ENCODE measurements at places on chromosomes 4 and X. TPM values are rescaled to one million over a fixed set of nuclear protein-coding genes. Genes with fewer than 3 reads are reported as not detected.

- DNase-seq = peak; percentile 67
Observed at GRCh38 chrX:110414679-110415439, 56.2 kb downstream of the RTL9 start.

- no peak for DNase-seq
Observed at GRCh38 chrX:100409610-100410590, at the start of gene PCDH19. PCDH19 (minus strand) TSS chrX:100410273; CDS start chrX:100408597, 1,676 bp downstream.

DNA sequence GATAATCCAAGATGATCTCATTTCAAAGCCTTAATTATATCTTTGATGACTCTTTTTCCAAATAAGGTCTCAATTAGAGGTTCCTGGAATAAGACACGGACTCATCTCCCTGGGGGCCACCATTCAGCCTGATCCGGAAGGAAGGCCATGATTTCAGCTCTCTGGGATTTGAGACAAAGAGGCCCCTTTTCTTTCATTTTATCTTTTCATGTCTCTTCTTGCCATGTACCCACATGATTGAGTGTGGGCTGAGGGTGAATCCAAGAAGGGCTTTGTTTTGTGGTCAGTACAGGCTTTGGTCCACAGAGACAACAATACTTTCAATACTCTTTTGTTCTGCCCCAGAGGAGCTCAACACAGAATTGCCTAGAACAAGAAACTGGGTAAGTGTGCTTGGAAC is 261.2 kb downstream of the TRIML1 start:
- DNase-seq = no peak

GRCh38 chr4:25950461-25951389 is 36.7 kb downstream of the SMIM20 start:
- no peak for DNase-seq

DNA sequence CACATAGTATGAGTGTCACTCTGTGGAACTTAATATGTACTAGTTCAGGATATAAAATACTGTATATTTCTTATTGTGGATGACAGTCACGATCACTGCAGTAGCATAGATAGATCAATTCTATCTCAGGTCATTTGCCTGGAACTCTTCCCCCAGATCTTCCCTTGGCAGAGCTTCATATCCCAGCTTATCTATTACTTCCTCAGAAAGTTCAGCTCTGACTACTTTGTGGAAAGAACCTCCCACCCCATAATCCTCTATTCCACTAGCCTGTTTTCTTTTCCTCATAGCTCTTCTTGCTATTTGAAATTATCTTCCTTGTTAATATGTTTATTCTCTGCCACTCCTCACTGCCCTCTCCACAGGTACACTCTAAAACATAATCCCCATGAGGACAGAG is 10.9 kb downstream of the FAM241A start:
- no peak for DNase-seq

DNA sequence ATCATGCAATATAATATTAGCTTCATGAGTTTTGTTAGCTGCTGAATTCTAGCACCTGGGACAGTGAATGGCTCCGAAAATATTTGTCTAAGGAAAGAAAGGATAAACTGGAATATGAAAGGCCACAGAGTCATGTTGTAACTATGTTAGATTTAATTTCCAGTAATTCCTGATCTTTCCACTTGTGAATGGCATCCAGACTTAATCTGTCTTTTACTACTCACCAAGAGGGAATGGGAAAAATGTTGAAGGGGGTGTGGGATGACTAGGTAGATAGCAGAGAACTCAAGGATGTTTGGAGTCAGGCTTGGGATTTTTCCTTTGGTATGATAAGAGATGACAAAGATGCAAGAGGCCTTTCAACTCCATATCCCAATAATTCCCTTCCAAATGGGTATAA is 9.4 kb downstream of the ADH6 start:
- DNase-seq = no peak

GRCh38 chr4:181234951-181235680 is 1008.1 kb upstream of the TENM3 start:
- DNase-seq = no peak

- no peak for DNase-seq
Observed at GRCh38 chr4:95421869-95422268, 126.9 kb downstream of the UNC5C start.

- no peak for DNase-seq
Observed at GRCh38 chr4:151442002-151442401, 33.0 kb downstream of the FHIP1A start.

DNA sequence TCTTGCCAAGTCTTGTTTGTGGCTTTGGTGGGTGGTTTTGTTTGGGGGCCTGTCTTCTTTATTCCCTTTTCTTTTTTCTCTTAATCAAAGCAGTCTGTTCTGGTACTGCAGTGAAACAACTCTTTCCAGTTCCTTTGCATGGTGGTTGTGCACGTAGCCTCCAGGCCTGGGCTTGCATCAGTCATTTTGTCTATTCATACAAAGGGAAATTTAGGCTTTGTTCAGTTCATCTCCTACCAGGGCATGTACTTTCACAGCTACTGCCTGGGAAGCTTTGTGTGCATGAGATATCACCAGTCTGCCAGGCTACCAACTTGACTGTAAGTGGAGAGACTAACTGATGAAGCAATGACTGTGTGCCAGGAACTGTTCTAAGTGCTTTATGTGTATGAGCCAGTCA is 8.5 kb downstream of the TRIM2 start:
- DNase-seq = no peak

The IL13RA1 gene
- total RNA-seq = 29.3 TPM

DNA sequence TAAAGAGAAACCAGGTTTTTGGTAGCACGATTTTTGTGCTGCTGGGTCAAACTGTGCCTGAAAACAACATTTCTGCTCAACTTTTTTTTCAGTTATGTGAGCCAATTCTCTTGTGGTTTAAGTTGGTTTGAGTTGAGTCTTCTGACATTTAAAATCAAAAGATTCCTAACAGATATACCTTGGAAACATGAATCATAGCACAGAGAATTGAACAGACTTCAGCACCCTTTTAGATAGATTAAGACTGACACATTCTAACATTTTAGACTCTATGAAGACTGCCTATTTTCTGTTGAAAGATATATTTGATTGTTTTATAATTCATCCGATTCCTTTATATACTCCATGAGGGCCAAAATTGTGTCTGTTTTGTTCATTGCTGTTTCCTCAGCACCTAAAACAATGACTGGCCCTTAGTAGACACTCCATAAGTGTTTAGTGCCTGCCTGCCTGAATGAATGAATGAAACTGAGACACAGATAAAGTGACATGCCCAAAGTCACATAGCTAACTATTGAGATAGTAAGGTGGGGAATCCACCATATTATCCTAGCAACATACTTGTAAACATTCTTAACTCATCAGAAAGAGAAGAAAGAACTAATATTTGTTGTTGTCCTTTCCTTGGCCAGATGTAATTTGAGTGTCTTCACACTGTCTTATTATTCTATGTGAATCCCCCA is 624.0 kb downstream of the MID1IP1 start:
- no peak for DNase-seq

- DNase-seq = no peak
Observed at GRCh38 chr4:100386270-100386669, 131.6 kb downstream of the EMCN start.

The AREG gene
- total RNA-seq = 1.9 TPM

The FGF13 gene
- 4.9 TPM for total RNA-seq

DNA sequence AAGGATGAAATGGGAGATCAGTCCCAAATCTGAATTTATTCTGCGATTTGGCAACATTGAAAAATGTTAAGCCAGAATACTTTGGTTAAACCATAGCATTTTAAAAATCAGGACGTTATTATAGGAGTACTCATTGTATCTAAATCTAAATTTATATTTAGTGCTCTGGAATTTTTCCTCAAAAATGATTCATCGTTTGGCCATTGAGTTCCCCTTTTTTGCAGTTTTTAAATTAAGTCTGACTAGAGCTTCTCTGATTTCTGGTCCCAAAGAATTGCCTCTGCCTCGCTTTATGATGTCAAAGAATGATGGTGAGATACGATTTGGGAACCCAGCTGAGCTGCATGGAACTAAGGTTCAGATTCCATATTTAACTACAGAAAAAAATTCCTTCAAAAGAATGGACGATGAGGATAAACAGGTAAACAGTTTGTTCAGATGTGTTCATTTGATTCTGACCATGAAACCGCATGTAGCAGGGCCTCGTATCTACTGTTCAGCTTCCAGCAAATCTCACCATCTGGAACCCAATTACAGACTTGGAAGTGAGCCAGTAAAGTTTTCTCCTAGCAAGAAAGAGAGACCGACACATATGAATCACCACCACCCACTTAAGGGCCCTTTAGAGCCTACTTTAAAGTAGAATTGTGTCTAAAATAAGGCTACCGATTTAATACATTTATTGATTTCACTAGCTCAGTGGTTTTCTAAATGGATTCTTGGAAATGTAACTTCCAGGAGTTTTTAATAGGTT is 75.6 kb downstream of the REPS2 start:
- peak; percentile 24 for DNase-seq

The ADH1A gene
- not detected for total RNA-seq

The PAGE4 gene
- not detected for total RNA-seq

The FABP2 gene
- not detected for total RNA-seq

- DNase-seq = peak; percentile 27
Observed at GRCh38 chr4:62881210-62881609, 1528.0 kb downstream of the TECRL start.

GRCh38 chr4:184942444-184943425 is 75.6 kb upstream of the HELT start:
- no peak for DNase-seq

The IBSP gene
- total RNA-seq = not detected

DNA sequence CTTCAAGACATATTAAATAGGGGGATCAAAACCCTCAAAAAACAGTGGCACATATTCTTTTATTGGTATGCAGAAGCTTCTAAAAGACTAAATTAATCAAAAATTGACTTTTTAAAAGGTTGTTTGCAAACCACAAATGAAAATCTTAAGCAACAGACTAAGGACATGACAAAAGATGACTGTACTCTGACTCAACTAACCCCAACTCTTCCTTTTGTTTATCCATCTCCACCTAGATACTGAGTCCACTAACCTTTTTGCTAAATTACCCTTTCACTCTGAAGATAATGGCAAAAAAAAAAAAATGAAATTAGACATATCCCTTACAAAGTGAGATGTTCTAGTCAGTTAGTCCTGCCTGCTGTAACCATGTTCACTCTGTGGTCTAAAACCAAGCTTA is 91.6 kb upstream of the NLRP2B start:
- DNase-seq = peak; percentile 3

DNA sequence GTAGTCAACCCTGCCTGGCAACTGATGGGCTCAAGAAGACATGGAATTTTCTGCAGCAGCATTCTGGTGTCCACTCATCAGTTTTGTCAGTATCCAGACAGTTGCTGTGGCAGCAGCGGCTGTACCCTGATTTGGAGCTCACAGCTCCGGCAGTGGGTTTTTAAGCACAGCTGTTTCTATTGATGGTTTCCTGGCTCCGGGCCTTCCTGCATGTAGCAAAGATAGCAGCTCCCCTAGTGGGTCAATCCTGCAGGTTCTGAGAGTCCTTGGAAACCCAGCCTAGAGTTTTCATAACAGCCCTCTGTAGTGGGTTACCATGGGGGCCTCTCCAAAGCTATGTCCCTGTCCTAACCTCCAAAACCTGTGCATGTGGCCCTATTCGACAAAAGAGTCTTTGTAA is 84.0 kb upstream of the ATP6AP2 start:
- DNase-seq = no peak

- no peak for DNase-seq
Observed at GRCh38 chr4:10237131-10237530, 120.5 kb upstream of the WDR1 start.

DNA sequence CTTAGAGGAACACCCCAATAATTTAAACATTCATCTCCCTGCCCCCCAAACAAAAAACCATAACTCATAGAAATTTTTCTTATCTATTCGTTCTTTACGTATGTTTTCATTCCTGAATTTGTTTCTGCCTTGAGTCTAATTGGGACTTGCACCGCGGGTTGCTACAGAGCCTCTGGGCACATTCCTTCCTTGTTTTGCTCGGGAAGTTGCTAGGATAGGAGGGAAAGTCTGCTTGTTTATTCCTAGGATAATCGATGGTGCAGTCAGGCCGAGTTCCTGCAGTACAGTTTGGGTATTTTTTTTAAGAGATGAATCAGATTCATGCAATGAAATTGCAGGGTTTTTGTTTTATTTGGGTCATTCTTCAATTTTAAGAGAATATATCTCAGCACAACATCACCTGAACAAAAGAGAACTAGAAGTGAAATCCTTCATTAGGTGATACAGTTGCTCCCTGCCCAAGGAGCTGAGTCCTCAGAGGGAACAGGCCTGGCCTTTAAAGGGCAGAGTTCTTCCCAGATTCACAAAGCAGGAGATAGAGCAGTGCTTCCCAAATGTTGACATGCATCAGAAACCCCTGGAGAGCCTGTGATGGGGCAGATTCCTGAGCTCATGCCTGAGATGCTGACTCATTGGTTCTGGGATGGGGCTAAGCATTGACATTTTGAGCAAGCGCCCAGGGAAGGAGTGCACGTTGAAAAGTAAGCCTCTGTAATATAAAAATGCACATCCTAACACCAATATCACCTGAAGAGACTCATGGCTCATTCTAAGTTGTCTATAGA is 114.9 kb upstream of the FAM9B start:
- DNase-seq = peak; percentile 54

GRCh38 chrX:150352114-150352513 is 11.0 kb upstream of the MAMLD1 start:
- peak; percentile 90 for DNase-seq

GRCh38 chr4:52646096-52646495 is 13.0 kb downstream of the USP46 start:
- no peak for DNase-seq

The PABPC5 gene
- not detected for total RNA-seq

The PNMA5 gene
- not detected for total RNA-seq

DNA sequence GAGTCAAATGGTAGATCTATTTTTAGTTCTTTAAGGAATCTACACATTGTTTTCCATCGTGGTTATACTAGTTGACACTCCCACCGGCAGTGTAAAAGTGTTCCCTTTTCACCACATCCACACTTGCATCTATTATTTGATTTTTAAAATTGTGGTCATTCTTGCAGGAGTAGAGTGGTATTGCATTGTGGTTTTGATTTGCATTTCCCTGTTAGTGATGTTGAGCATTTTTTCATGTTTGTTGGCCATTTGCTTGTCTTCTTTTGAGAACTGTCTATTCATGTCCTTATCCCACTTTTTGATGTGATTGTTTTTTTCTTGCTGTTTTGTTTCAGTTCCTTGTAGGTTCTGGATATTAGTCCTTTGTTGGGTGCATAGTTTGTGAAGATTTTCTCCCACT is 70.0 kb downstream of the TAB3 start:
- DNase-seq = no peak

DNA sequence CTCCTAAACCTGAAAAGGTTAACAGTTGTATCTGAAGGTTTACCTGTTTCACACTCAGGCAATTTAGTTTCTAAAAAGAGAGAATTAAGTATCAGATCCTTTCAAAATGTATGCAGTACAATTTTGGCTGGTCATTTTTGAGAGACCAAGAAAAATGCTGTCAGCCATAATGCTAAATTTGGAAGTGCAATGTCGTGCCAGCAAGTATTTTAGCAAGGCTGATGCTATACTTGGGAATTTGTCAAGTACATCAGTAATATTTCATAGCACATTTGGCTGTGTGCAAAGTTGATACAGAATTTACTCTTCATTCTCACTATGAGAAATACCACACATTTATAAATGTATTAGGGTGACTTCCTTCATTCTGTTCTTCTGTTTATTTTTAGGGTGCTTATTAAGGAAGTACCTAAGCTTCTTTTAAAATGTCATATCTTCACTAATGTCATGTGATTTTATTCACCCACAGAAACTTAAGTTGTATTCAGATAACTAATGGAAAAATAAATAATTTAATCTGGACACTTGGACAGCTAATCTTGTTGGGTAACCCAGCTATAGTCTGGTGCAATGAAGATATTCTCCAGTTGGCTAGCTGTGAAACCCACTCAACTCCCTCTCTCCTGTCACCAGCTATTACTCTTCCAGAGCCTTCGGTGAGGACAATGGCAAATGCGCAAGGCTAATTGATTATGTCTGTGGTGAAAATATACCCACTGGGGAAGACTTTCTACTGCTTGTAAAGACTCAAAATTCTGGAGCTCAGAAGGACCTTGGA is 84.2 kb upstream of the TLL1 start:
- DNase-seq = no peak

All from HT1080 (cell line).